ENCODE measurements at places on chromosomes 6 and 20. TPM values are rescaled to one million over a fixed set of nuclear protein-coding genes. Genes with fewer than 3 reads are reported as not detected.
A peak's percentile ranks its signal among the peaks of the same experiment; 100 is the strongest.

Gene CLPSL2
- total RNA-seq: 2.0 TPM

- H3K4me1 ChIP-seq: no peaks in the 10 kb centered on the region
- no peaks in the 10 kb centered on the region for H3K27me3 ChIP-seq
- no peak overlapping the region for H3K4me3 ChIP-seq
- H3K27ac ChIP-seq: no peak overlapping the region
These were observed 9.2 kb upstream of the EMILIN3 start for GRCh38 chr20:41375846-41376245.

Gene PTGIS
- total RNA-seq: 1.9 TPM

Gene GINS1
- 50.9 TPM for total RNA-seq

DNA sequence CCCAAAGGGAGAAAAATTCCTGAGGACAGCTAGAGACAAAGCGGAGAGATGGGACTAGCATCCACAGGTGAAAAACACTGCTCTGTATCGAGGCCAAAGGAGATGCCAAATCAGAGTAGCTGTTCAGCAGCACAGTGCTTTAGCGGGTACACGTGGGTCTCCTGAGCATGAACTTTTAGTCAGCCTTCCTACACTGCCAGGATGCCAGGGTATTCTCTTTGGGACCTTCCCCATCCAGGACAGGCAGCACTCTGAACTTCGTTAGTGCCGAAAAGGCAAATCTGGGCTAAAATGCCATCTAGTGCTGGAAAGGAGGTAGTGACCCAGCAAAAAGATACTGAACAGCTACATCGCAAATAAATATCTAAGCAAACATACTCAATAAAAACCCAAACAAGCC lies 64.9 kb downstream of the C6orf58 start:
- no peaks in the 10 kb centered on the region for H3K36me3 ChIP-seq
- H3K4me1 ChIP-seq: no peaks in the 10 kb centered on the region
- H3K27ac ChIP-seq: no peak overlapping the region
- DNase-seq: peak; percentile 36

DNA sequence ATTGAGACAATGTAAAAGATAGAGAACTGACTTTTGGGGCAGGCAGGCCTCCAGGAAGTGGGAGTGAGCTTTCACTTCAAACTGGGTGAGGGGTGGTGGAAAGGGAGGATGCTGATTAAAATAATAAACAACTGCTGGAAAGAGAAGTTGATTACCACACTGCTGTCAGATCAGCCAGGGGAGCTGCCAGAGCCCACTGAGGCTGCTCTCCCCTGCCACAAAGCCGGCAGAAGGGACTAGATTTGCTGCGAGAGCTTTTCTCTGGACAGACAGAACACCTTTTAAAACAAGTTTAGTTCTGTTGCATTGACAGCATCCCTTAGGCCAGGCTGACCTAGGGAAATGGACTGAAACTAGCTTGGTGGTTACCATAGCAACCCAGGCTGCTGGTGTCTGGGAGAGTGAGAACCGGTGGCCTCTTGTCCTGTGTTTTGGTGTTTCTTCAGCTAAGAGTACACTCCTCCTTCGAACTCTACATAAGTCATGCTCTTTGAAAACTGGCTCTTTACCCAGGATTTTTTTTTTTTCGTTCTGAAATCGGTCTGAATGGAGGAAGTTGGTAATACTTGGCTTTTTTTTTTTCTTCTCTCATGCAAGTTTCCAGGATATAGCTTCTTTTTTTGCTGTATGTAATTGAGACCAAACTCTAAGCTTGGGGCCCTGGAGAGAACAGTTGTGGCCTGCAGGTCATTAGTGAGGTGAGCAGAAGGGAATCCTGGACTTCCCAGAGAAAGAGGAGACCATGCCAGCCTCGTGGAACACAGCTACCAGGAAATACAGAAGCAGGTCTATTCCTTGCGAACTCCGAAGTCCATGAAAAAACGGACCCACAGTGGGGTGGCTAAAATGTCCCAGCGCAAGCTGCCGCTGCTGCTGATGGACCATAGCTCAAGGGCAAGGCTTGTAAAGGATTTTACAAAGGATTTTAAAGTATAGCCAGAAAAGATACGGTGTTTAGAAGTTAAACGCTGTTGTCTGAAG lies 374.4 kb downstream of the UTRN start:
- peak; percentile 21 for DNase-seq
- H3K36me3 ChIP-seq: no peaks in the 10 kb centered on the region
- peak overlapping the region; percentile 79 for H3K27ac ChIP-seq
- no peaks in the 10 kb centered on the region for H3K27me3 ChIP-seq

DNA sequence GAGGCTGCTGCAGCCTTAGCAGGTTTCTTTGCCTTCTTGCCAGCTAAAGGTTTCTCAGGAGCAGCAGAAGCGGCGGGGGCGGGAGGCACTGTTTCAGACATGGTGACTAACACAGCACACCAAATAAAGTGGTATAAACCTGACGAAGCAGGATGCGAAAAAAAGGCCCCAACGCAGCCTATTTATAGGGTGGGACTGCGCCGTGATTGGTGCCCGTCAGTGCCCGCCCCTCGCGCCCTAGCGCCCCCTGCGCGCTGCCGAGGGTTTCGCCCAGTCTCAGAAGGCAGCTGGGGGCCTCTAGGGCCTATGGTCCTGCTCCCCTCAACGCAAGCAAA lies 55.0 kb downstream of the TRIM38 start:
- no peak overlapping the region for H3K27ac ChIP-seq
- no peaks in the 10 kb centered on the region for H3K36me3 ChIP-seq

DNA sequence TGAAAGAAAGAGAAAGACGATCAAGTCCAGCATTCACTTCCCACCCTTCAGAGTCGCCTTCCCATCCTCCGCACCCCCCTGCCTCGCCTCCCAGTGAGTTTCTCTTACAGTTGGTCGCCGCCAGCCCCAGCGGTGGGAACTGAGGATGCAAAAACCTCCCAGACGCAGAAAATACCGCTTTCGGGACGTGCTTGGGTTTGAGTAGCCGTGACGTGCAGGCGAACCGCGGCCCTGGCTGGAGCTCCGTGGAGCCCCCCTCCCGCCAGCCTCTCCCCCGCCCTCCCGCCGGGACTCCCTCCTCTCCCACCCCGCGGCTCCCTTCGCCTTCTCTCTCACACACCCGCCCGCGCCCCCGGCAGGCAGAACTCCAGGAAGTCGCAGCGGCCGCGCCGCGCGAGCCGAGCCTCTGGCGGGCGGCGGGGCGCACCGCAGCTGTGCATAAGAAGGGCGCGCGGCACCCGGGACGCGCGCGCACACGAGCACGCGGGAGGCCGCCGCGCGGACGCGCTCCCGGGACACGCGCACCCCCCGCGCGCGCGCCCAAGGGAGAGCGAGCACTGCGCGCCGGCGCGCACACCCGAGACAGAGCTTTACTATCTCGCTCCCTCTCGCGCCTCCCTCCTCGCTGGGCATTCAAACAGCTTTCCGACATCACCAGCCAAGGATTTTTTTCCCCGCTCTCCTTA lies at the start of gene ADGRB3:
Gene ADGRB3 (plus strand): TSS at position 557 of the 686 bp plus-strand sequence. CDS start 3,394 bp downstream, outside the sequence.
- no peaks in the 10 kb centered on the region for H3K4me1 ChIP-seq
- peak within 1 kb of the TSS; percentile 51 for H3K4me3 ChIP-seq
- H3K27me3 ChIP-seq: no peaks in the 10 kb centered on the region
- DNase-seq: peak; percentile 58

GRCh38 chr6:109897025-109897424 lies 81.1 kb upstream of the GPR6 start:
- no peaks in the 10 kb centered on the region for H3K27me3 ChIP-seq
- DNase-seq: no peak
- H3K36me3 ChIP-seq: no peaks in the 10 kb centered on the region
- H3K4me1 ChIP-seq: peaks cover 8% of the 10 kb centered on the region
- no peak overlapping the region for H3K27ac ChIP-seq

GRCh38 chr20:60381643-60382400 lies 423.6 kb downstream of the CDH26 start:
- no peaks in the 10 kb centered on the region for H3K27me3 ChIP-seq
- no peak overlapping the region for H3K4me3 ChIP-seq
- no peak overlapping the region for H3K27ac ChIP-seq
- H3K36me3 ChIP-seq: no peaks in the 10 kb centered on the region

Gene PI16
- total RNA-seq: not detected

DNA sequence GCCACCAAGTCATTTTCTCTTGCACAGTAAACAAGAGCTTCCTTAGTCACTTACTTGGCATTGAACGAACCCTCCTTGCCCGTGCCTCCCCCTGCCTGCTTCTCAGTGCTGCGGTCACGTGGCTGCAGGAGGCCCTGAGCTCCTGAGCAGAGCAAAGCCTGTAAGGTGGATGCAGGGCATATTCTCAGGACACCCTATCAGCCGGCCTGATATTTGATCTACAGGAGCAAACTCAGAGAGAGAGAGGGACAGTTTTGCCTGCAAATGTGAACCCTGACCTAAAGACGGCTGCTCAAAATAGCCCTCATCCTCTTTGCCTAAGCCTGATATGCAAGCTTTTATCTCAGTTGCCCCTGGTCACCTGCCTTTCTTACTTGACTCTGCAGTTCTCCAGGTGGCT lies 93.0 kb upstream of the POPDC3 start:
- no peaks in the 10 kb centered on the region for H3K27me3 ChIP-seq
- no peak overlapping the region for H3K27ac ChIP-seq
- no peaks in the 10 kb centered on the region for H3K36me3 ChIP-seq
- peaks cover 15% of the 10 kb centered on the region for H3K4me1 ChIP-seq
- H3K4me3 ChIP-seq: no peak overlapping the region

Gene DACT2
- total RNA-seq: 21.1 TPM

Gene TINAG
- not detected for total RNA-seq

DNA sequence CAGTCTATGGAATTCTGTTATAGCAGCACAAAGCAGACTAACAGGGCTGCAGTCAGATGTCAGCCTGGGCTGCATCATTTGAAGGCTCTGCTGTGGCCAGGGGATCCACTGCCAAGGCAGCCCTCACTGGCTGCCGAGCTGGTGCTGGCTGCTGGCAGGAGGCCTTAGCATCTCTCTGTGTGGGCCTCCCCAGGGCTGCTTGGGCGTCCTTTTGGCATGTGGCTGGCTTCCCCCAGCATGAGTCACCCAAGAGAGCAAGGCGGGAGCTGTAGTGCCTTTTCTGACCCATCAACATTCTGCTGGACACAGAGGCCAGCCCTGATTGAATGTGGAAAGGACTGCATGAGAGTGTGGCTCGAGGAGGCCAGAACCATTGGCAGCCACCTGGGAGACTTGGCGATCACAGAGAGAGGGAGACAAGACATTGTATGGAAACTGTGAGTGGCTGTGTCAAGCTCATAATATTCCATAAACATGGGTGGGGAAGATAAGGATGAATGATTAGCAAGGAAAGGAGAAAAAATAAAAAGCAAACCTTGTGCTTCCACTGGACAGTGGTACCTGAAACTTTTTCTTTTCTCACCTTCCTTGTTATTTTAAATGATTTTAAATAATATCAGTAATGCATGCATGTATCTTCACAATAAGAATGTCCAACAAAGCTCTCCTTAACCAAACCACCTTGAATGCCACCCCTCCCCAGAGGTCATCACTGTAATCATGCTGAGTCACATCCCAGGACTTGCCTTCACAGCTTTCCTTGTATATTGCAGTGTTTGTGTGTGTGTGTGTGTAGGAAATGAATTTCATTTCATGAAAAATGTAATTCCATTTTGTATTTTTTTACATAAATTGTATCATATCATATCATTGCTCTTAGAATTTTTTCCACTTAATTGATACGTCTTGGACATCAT lies 55.0 kb upstream of the VSX1 start:
- H3K27ac ChIP-seq: no peak overlapping the region
- H3K4me1 ChIP-seq: peaks cover 10% of the 10 kb centered on the region
- H3K36me3 ChIP-seq: no peaks in the 10 kb centered on the region

Gene VGLL2
- total RNA-seq: not detected

DNA sequence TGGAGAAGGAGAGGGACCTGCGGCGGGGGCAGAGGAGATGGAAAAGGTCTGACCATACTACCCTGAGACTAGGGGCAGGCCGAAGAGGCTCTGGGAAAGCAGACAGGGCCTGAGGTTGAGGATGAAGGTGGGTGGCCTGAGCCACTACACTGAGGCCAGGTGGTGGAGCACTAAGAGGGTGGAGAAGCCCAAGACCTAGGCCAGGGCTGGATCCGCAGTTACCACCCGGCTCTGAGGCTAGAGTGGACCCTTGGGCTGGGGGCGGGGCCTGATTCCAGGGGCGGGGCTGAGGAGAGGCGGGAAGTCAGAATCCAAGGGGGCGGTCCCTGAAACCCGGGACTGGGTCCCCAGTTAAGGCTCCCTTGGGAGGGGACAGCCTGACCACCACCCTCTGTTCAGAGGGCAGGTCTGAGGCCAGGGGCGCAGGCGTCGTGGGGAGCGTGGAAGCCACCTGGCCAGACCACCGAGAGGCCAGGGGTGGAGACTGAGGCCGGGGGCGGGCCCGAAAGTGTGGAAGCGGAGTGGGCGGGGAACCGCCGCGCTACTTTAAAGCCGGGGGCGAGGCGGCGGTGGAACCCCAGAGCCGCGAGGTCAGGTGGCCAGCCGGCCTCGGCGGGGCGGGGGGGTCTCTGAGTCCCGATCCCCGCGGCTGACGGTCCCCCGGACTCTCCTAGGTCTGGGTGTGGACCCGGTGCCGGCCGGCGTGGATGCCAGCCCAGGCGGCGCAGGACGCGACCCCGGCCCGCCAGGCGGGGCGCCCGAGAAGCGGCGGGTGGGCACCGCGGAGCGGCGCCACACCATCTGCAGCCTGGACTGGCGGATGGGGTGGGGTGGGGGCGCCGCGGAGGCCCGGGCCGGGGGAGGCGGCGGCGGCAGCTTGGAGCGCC lies 8.3 kb downstream of the CCM2L start:
- H3K27ac ChIP-seq: peak overlapping the region; percentile 85
- peaks cover 13% of the 10 kb centered on the region for H3K27me3 ChIP-seq
- H3K4me3 ChIP-seq: peak overlapping the region; percentile 79

Gene OPRL1
- 0.51 TPM for total RNA-seq

All from Caco-2 (cell line).